ENCODE measurements at places on chromosomes 7 and 10.

DNA sequence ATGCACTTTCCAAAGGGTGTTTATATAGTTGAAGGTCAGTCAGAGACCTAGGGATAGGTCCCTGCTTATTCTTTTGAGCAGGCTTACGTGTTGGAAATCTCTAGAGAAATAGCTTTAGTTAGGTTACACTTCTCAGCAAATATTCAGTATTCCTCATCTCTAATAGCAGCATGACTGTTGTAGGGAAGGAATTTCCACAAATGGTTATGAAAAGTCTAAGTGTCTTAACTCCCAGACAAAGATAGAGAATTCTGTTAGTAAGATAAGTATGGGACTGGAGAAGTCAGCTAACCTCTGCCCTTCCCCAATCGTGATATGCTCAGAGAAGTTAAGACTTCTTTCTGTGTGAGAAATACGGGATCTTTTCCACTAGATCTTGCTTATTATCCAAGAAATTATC, 16.5 kb downstream of the SGPL1 start:
- no peak for DNase-seq

GRCh38 chr7:134645935-134646334, 718 bp upstream of the BPGM start:
- DNase-seq = no peak

GRCh38 chr10:102554531-102554930, 50.8 kb downstream of the SUFU start:
- no peak for DNase-seq

GRCh38 chr7:102115181-102115580, 171.5 kb upstream of the SH2B2 start:
- DNase-seq = no peak

DNA sequence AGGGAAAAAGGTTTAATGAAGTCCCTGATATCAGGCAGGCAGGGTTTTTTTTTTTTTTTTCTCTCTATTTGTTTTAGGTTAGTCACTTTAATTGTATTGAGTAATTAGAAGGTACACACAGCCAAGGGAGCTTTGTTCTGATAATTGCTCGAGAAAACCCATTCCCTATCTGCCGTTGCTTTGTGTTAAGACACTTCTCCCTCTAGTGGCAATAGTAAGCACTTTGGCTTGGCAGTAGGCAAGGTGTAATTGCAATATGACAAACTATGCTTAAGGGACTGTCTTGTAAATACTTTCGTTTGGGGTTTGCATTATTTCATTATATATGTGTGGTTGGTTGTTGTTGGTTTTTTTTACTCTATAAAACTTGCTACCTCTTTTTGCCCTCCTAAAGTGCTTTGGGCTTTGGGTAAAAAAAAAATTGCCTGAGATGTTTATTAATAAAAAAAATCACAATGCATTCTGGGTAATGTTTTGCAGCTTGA, 113.4 kb downstream of the BTRC start:
- no peak for DNase-seq

- DNase-seq = no peak
These were observed 166.9 kb upstream of the RNF32 start for GRCh38 chr7:156473476-156474240.

- DNase-seq = no peak
These were observed 27.3 kb upstream of the CRHR2 start for GRCh38 chr7:30709549-30709948.

- DNase-seq = no peak
These were observed 35.5 kb downstream of the PPP1R3C start for GRCh38 chr10:91597197-91597881.

GRCh38 chr10:52442576-52442975, 128.5 kb downstream of the DKK1 start:
- no peak for DNase-seq

GRCh38 chr7:137727413-137727812, 119.4 kb downstream of the DGKI start:
- no peak for DNase-seq

DNA sequence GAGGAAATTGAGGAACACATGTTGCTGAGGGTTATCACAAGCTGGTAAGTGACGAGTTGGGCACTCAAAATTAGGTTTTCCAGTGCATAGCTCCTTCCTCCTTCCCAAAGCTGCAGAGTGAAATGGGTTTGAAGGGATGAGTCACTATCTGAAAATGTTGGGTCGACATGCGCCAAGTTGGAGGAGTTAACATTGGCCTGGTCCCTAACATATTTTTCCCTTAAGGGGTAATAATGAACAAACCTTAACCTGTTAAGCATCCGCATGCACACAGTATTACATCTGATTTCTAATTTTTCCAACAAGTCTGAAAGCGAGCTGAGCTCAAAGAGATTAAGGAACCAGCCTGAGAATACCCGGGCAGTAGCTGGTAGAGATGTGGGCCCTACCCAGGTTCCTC, 20.7 kb upstream of the TECTB start:
- DNase-seq = no peak

DNA sequence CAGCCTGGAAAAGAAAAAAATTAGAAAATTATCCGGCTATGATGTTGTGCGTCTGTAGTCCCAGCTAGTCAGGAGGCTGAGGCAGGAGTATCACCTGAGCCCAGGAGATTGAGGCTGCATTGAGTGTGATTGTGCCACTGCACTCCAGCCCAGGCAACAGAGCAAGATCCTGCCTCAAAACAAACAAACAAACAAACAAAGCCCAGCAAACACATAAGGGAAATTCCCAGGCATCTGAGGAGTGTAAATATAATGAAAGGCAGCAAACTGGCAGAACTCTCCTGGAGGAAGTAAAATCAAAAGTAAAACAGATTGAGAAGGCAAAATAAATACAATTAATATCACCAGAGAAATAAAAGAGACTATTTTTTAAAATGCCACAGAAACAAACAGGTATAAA, 84.5 kb upstream of the ITGB1 start:
- no peak for DNase-seq

GRCh38 chr7:151064993-151065392, 5.6 kb downstream of the SLC4A2 start:
- DNase-seq = no peak
